ENCODE measurements at places on chromosomes 1 and 21. TPM values are rescaled to one million over a fixed set of nuclear protein-coding genes. Genes with fewer than 3 reads are reported as not detected.

The FLG2 gene
- 0.23 TPM for polyA plus RNA-seq

The MAST2 gene
- polyA plus RNA-seq, result 65.9 TPM

The REG4 gene
- polyA plus RNA-seq, result not detected

The ASCL5 gene
- 0.70 TPM for polyA plus RNA-seq

DNA sequence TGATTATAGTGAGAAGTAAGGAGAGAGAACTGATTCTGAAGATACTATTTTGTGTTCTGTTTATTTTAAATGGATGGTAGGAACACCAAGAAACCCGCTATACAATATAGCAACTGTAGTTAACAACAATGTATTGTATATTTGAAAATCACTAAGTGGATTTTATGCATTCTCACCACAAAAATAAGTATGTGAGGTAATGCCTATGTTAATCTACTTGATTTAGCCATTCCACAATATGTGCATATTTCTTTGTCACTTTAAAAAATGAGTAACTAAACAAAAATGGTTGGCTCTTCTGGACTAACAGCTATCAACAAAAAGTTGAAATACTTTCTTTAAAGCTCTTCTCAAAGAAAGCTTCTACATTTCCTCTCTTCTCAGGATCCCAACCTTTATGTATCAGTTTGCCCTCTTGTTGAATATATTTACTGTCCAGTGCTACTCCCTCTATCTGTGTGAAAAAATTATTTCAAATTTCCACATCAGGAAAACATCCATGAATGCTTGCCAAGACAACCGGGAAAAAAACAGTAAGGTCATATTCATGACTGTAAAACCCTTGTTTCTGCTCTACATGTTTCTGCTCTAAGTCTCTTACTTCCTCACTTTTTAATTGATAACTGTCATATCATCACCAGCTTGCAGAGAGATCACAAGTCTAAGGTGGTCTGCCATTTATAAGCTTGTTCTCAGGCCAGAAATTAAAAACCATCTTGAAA, 27.0 kb downstream of the CLCA4 start:
- no peak for DNase-seq

- no peak for DNase-seq
These were observed 24.7 kb downstream of the SSBP3 start for GRCh38 chr1:54381524-54381923.

- no peak for DNase-seq
These were observed 26.9 kb upstream of the LRRC3 start for GRCh38 chr21:44428281-44428960.

GRCh38 chr21:18244671-18245463, at the start of gene CHODL:
CHODL (plus strand) TSS chr21:18244833; CDS start chr21:18245224, 391 bp downstream.
- no peak for DNase-seq

- DNase-seq, result no peak
These were observed 15.0 kb downstream of the HTR1D start for GRCh38 chr1:23202263-23202749.

DNA sequence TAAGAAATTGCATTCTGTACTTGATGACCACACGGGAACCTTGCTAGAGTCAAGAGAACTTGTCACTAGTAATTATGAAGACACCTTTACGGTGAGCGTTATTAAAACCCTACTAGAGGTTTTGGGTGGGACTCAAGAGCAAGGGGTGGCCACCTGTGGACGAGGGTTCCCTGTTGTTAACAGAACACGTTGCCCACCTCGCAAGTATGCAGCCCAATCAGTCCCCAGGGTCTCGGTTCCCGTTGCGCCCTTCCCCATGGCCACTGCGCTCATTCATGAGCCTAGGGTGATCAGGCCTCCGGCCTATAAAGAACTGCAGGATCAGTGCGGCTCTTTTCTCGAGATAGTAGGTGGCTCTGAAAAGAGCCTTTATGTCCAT, 30.2 kb upstream of the RNF187 start:
- DNase-seq, result no peak

DNA sequence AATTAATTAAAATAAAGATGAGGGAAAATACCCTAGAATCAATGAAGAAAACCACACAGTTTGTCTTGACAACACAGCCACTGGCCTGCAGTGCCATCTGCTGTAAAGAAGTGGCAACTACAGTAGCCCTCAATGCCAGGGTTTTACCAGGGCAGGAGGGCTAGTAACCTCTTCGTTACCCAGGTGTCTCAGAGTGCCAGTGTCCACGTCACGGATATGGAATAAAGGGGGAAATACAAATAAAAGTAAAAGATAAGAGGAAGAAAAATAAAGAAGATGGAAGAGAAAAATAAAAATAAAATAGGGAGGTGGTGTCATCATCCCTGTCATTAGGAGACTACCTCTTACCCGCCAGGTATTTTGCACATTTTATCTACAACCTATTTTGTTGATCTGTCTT, 14.2 kb upstream of the SLC44A3 start:
- peak; percentile 66 for DNase-seq

DNA sequence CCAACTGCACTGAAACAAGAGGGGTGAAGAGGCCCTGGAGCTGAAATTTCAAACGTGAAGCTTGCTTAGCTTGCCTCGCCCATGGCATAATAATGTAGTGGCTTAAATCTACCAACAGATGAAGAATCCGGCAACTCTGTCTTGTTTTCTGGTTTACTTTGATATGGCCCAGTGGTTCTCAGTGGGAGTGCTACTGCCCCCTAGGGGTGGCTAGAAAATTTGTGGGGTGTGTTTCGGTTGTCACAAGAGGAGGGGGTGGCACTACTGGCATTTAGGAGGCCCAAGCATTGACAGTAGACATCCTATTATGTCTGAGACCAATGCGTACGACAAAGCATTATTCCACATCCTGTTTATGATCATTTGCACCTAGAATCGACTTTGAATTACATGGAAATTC, 51.9 kb upstream of the C8B start:
- no peak for DNase-seq

DNA sequence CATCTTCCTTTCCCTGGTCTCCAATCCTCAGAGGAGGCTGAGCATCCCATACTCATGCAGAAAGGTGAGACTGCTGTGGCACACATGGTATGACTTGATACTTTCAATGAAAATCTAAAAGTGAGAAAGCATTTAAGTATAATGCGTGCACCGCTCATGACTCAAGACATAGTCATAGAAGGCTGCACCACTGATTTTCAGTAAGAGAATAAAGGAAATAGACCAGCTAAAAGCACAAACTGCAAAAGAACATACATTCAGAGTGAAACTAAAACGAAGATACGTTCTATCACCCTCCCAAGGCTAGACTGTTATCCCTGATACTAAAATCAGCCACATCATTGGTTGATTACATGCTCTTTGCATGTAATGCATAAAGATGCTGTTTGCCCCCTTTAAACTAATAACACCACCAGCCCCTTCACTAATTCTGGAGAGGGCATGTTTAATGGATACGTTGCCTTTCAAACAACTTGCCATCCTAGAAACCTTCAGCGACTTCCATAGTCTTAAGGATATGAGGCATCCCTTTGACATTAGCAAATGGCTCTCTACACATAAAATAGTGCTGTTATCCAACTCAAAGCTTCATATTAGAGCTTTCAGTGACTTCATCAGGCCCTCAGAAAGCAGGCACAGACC, 2.1 kb downstream of the PLD5 start:
- no peak for DNase-seq

GRCh38 chr1:38074302-38074677, 27.7 kb upstream of the POU3F1 start:
- no peak for DNase-seq

DNA sequence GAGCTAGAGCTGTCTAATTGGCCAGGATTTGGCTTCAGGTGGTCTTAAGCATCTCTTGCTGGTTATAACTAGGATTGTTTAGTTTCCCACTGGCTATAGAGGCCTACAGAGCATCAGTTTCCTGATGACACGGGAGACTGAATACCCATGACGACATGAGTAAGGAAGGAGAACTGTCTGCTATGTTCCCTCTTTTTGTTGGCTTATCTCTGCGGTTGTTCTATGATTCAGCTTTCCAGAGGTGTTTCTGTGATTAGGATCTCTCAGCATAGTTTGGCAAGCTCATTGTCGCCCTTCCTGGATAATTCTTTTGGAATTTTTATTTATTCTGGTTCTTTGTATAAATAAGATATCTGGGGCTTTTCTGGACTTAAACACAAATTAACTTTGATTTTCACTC, 163.4 kb downstream of the OLFM3 start:
- no peak for DNase-seq

DNA sequence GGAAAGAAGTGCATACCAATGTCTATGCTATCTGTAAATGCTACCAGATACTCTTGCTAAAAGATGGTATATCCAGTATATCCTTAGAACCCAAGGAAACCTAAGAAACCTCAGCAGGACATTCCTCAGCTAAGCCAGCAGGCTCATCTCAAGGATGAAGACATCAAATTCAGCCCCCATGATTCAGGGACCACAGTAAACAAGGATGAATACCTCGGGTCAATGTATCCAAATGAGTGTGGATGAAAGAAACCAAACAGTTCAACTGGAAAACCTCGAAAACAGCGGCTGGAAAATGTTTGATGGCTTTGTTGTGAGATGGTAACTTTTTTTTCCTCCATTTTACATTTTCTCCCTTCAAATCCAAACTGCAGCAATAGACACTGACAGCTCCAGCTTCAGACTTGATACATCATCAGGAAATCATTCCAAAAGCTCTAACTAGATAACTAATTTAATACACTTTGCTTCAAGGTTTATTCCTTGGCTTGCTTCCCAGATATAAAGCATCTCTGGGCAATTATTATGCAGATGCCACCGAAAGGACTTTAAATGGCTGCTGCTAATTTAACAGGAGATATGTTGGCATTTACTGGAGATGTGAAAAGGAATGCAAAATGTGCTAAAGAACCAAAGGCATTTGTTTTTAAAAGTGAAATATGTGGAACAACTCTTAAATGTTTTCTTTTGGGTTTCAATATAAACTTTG, 73.6 kb downstream of the SMYD2 start:
- no peak for DNase-seq

GRCh38 chr1:18681423-18681835, 50.8 kb downstream of the PAX7 start:
- no peak for DNase-seq

DNA sequence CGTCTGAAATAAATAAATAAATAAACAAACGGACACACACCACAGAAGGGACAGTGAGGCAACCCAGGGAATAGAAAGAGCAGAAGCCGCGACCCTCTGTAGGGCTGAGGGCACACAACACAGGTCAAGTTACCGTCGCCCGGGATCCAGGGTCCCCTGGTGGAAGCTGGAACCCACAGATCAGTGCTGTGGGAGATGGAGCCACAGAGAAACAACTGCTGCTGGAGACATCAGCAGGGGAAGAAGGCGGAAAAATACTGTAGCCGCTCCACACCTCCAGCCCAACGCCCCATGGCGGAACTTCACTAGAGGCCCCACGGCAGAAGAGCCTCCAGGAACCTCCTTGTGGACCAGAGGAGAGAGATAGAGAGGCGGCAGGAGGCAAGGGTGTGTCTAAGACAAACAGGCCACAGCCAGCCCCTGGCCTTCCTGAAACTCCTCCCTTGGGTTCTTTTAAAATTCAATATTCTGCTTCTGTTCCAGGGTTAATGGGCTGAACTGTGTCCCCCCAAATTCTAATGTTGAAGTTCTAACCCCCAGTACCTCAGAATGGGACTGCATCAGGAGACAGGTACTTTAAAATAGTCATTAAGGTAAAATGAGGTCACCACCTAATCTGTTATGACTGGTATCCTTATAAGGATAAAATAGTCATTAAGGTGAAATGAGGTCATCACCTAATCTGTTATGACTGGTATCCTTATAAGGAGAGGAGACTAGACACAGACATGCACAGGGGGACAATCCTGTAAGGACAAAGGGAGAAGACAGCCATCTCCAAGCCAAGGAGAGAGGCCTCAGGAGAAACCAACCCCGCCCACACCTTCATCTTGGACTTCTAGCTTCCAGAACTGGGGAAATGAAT, 7.7 kb upstream of the HLCS start:
- no peak for DNase-seq

GRCh38 chr1:167515893-167516321, 2.4 kb downstream of the CD247 start:
- DNase-seq, result no peak
